ENCODE measurements at places on chromosomes 16 and 17.

DNA sequence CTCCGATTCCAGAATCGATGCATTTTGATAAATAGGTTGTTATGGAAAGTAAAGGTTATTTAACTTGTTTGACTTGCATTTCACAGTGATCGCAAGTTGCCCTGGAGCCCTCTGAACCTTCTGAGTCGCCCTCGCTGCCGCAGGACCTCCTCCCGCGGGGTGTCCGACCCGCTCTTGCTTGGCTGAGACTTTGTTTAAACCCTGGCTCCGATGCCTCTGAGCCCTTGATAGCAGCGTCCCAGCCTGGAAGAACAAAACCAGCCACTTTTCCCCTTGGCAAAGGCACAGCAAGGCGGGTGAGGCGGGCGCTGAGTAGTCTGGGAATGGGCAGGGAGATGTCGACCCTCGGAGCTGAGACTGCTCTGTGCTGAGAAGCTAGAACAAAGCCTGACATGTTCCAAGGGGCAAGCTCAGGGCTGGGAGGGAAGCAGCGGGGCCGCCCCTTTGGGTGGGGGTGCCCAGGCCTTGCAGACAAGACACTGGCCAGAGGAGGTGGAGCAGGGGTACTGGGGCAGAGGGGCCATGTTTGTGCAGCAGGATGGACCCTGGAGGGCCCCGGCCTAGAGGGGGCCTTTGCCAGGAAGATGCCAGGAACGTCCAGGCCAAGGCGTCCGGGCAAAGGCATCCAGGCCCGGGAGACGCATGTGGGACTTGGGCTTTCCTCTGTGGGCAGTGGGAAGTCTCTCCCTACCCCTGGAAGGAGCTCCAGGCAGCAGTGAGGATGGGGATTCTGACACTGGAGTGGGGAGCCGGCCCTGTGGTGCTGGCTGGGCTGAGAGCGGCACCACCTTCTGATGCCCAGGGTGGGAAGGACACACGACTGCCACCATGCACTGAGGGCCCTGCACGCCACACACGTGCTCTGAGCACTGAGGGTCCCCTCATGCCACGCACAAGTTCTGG, 30.3 kb upstream of the CDH15 start:
- DNase-seq: no peak

DNA sequence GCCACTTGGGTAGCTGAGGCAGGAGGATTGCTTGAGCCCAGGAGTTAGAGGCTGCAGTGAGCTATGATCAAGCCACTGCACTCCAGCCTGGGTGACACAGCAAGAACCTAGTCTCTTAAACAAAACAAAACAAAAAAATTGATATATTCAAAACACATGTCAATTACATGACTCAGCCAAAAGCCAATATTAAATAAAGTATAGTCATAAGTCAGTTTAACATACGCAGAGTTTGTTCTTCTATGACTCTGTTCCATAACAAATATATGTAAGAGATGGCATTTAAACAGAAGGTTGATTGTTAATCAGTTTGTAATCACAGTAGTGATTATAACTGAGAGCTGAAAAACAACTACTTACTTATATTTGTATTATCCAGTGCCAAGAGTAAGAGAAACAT, 106.5 kb downstream of the CDH8 start:
- DNase-seq: no peak

DNA sequence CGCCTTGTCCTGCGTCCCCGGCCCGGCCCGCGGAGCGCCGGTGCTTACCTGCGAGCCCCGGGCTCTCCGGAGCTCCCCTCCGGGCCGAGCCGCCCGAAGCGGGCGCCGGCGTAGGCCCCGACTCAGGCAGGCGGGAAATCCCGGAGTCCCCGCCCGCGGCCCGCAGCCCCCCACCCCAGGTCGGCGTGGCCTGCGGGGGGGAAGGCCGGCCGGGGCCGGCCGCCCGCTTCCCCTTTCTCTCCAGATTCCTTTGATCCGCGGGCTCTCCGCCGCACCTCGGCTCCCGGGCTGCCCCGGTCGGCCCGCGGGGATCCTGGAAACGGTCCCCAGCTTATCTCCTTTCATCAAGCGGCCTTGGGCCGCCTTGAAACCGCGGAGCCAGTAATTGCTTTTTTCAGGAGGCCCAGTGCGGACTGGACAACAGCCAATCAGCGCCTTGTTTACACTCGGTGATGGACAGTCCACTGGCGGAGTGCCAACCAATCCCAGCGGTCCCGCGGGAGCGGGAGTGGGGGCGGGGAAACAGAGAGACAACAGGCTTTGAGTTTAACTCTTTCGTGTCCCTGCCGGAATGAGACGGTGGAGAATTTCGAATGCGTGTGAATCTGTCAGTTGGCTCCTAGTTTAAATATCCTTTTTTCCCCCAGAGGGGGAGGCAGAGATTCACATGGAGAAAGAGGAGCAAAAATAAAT, 1.4 kb upstream of the BAHCC1 start:
- peak; percentile 99 for DNase-seq

DNA sequence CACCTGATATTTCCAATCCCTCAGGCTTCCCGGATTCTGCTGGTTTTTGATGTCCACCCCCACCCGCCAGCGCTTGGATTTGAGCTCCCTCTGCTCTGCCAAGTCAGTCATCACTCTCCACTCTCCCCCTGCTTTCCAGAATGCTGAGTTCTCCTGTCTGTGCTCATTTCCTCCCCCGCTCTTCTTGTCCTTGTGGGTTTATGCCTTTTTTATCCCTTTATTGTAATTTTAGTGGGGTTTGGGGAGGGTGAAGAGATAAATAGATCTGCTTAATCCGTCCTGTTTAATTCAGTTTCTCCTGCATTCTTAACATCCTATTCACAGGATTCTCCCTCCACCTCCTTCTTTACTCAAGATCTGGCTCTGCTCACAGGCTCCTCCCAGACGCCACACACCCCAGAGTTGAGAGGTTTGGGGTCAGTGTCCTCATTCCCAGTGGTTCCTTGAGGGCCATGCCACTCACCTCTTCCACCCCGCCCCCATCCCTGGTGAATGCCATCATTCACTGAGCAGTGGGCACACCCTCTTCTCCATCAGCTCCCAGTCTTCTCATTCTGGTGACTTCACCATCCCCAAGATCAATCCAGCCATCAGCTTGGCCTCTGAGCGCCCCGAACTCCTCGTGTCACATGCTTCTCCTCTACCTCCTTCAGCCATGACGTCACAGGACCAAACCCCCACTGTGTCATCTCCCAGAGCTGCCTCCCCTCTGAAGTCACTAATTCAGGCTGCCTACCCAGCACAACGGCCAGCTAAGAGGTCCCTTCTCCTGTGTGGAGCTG, 15.1 kb upstream of the GUCY2D start:
- DNase-seq: no peak

DNA sequence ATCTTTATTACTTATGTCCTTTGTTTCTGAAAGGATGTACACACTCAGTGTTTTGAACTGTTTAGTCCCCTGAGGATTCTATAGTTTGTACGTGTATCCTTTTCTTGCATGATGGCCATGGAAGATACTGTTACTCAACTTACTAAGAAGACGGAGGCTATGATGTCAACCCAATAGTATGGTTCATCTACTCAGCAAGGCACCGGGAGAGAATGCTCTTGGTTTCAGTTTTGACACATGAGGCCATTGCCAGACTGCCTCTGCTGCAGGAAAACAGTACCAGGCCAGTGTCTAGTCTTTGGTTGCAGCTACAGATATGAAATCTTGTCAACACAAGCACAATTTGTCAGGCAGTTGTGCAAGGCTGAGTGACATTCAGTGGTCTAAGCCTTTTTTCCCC, 134.5 kb downstream of the MRTFB start:
- no peak for DNase-seq

GRCh38 chr17:50945779-50946222, 79.6 kb upstream of the TOB1 start:
- DNase-seq: no peak

DNA sequence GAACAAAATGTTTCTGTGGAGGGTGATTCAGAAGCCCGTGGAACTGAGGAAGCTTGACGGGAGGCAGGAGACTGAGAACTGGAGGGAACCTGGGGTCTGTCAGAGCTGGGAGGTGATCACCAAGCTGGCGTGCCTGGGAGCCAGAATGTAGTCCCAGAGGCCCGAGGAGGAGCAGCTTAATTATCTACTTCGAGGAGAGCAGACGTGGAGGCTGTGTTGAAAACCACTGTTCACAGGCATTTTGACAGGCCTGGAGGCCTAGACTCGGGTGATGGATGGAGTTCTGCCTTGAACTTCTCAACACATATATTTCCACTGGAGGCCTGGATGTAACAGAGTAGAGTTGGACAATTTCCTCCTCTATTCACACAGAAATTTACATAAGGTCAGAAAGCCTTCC, 177.7 kb upstream of the SALL1 start:
- no peak for DNase-seq

DNA sequence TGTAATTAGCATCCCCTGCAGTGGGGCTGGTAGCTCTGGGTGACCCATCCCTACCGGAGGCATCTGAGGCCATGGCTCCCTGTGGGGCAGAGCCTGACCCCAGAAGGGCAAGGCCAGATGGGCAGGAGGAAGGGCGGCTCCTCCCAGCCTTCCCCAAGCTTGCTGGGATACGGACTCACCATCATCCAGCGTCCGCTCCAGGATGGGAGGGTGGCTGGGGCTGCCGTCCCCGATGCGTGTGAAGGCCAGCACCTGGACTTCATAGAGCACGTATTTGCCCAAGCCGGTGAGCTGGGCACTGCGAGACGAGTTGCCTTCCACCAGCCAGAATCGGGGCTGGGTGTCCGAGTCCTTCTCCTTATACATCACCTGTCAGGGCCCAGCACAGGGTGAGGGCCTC, 81.6 kb upstream of the CDC42EP4 start:
- DNase-seq: no peak

- DNase-seq: no peak
Observed at GRCh38 chr16:85916141-85916890, 17.4 kb downstream of the IRF8 start.

GRCh38 chr17:81125573-81126081, 39.7 kb upstream of the PVALEF start:
- DNase-seq: no peak

- DNase-seq: no peak
Observed at GRCh38 chr16:75267631-75268264, 16.3 kb upstream of the BCAR1 start.

DNA sequence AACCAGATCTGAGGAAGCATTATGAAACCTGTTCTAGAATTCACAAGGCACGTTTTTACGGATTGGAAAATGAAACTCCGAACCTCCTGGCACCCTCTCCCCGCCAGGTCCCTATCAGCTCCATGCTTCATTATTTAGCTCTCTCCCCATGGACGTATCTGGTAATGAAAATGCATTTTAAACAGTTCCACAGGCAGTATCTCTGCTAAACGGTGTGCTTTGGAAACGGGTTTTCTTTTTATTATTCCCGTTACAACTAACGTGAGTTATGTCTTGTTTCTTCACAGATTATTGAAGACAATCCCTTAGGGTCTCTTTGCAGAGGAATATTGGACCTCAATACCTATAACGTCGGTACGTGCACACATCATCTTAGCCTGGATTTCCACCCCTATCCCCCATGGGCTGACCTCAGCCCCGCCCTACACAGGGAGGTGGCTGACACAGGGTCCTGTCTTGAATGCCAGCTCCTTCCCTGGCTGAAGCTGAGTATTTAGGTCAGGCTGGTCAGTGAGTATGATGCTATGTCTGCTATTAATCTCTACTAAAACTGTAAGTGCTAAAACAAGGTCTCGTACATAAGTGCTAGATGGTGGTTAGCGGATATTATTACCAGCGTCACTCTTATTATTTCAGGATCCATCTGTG, 82.9 kb downstream of the SDR42E1 start:
- DNase-seq: no peak

DNA sequence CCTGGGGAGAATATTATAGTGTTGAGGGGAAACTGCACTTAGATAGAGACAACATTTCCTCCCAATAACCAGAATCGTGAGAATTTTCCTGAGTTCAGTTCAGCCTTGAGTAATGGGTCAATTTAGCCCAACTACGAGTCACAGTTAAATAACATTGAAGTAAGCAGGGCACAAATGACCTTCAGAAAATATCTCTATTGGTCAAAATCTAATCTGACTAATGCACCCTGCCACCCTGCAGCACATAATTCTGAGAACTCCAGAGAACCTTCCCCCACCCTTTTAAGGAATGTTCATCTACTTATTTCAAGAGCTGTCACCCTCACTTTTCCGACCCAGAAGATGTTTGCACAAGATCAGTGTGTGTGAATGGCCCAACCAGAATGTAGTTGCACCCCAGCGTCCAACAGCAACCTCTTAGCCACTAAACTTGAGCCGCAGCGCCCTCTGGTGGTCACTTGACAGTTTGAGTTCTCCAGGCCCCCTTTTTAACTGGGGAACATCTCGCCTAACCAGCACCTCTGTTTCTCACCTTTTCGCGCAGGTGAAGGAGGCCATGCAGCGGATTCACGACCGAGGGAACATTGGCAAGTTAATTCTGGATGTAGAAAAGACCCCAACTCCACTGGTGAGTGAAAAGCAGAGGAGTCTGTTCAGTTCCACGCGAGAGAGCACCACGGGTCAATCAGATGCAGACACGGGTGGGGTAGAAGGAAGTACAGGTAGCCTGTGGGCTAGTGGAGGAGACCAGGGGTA, 50.9 kb upstream of the CLEC3A start:
- peak; percentile 76 for DNase-seq

GRCh38 chr16:84794186-84794585, 25.6 kb upstream of the CRISPLD2 start:
- DNase-seq: no peak

- DNase-seq: no peak
Observed at GRCh38 chr17:57586742-57587141, 158.4 kb downstream of the CCDC182 start.

- no peak for DNase-seq
Observed at GRCh38 chr17:33838281-33838680, 416.8 kb upstream of the CCL2 start.

GRCh38 chr17:58605470-58605869, 86.4 kb downstream of the TEX14 start:
- DNase-seq: no peak

DNA sequence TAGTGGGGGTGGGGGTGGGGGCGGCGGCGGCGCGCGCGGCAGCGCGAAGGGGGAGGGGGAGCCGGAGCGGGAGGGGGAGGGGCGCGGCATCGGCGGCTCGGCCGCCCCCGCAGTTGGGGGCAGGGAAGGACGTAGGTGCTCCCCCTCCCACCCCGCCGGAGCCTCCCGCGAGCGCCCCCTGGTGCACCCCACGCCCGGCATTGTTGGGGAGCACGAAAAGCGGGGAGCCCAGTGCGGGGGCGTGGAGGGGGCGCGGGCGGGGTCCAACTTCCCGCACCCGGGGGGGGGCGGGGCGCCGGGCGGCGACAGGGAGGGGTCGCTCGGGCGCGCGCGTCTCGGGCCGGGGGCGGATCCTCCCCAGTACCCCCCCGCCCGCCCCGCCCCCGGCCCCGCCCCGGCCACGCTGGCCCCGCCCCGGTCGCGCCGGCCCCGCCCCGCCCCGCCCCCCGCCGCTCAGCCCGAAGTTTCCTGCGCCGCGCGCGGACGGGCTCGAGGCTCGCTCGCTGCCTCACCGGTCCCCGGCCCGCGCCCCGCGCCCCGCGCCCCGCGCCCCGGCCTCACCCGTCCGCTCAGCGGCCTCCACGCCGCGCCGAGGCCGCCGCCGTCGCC, at the start of gene CACNA1H:
CACNA1H (plus strand) TSS at position 456 of the 609 bp plus-strand sequence. CDS start 632 bp downstream, outside the sequence.
- DNase-seq: no peak

- DNase-seq: no peak
Observed at GRCh38 chr17:79691931-79692330, 38.8 kb upstream of the ENPP7 start.

Data from amygdala (tissue), 56 donors.